ENCODE measurements at places on chromosomes 13 and 19.

- peak; percentile 81 for DNase-seq
Observed at GRCh38 chr19:19261350-19262189, 11.5 kb downstream of the TM6SF2 start.

- DNase-seq: peak; percentile 50
Observed at GRCh38 chr13:113882716-113883115, 18.8 kb upstream of the GAS6 start.

GRCh38 chr19:54029930-54030490 lies 33.7 kb downstream of the VSTM1 start:
- DNase-seq: no peak

DNA sequence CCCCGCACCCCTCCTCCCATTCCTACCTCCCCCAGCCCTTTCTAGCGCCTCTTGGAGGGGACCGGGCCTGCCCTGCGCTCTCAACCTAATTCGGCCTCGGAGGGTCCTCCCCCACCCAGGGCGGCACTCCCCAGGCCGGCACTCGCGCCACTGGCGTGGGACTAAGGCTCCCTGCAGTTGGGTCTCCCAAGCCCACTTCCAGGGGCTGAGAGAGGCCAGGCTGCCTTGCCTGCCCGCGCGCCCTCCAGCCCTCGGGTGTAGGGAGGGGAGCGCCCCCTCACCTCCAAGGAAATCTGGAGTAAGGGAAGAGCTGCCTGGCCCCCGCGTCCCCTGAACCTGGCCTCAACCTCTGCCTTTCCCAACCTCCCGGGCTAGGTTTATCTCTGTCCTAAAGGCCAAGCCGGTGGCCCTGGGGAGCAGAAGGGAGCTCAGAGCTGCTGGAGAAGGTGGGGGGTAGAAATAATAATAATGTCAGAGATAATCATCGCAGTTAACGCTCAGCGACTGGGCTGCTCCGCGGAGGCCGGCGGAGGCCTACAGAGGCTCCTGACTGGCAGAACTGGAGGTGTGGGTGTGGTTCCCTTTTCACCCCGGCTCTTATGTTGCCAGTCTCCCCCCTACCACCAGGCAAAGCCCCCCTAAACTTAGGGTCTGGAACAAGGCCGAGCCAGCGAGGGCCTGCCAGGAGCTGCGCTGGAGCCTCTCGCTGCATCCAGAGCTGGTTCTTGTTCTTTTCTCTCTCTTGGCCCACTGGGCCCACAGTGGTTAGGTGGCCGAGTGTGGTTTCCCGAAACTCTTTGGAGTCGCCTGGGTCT lies 9.6 kb downstream of the ZIC2 start:
- DNase-seq: peak; percentile 31

DNA sequence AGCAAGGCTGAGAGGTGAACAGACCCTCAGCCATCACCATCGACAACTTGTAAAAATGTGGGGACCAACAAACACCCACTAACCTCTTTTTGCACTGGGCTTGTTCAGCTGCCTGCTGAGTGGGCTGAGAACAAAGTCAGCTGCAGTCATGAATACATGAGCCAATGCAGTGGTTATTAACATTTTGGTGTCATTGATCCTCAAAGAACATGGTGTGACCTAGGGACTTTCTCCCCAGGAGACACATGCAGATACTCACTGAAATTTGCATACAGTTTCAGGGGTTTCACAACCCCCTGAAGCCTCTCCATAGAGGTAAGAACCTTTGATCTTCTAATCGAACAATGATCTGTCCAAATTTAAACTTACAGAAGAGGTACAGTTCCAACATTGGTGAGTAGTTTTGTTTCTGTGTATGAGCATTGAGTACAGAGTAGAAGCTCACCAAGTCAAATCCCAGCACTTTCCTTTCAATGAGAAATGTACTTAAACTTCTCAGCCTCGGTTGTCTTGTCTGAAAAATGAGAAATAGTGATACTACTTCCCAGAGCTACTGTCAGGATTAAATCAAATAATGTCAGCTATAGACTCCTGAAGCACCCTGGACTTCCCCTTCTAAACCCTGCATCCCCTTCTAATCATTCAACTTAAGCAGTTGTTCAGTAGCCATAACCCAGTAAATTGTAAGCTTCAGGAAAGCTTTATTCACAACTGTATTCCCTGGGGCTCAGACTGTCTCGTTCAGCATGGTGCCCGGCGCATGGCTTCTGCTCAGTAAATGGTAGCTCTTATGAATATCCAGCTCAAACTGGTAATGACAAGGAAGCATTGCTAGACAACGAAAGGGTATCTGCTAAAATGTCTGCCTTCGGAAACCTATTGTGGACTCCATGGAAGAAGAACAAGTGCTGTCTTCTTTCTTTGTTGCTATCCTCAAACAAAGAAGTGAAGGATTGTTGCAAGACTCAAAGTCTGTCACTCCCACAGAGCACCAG lies 148.7 kb downstream of the FOXO1 start:
- DNase-seq: no peak

- peak; percentile 70 for DNase-seq
Observed at GRCh38 chr19:11256189-11256588, 6.1 kb downstream of the DOCK6 start.

All from osteoblast (primary cell).